ENCODE measurements at places on chromosomes 13 and 19. TPM values are rescaled to one million over a fixed set of nuclear protein-coding genes. Genes with fewer than 3 reads are reported as not detected.

The MISP gene
- not detected for total RNA-seq

DNA sequence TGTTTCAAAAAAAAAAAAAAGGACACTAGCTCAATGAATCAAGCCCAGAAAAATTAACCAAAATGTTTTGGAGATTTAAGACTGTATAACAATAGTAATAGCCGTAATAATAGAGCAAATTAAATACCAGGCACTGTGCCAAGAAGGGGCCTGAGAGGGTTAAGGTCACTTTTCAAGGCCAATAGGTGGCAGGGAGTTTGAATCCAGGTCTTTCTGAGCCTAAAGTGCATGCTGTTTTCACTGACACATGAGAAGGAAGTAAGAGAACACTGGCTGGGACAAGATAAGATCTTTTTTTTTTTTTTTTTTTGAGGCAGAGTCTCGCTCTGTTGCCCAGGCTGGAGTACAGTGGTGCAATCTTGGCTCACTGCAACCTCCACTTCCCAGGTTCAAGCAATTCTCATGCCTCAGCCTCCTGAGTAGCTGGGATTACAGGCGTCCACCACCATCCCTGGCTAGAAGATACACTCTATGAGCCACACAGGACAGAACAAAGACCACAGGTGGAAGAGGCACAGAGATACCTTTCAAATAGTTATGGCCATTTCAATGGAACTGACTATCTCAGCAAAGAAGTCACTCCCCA lies 7.7 kb downstream of the FFAR2 start:
- H3K27ac ChIP-seq = no peak overlapping the region
- H3K4me3 ChIP-seq = no peak overlapping the region
- H3K27me3 ChIP-seq = peaks cover 5% of the 10 kb centered on the region
- H3K4me1 ChIP-seq = peaks cover 48% of the 10 kb centered on the region
- DNase-seq = no peak
- H3K36me3 ChIP-seq = no peaks in the 10 kb centered on the region

The DHRS12 gene
- total RNA-seq = 3.1 TPM

GRCh38 chr19:35911173-35911572 lies 3.1 kb upstream of the TYROBP start:
- no peaks in the 10 kb centered on the region for H3K36me3 ChIP-seq
- no peak for DNase-seq
- H3K27me3 ChIP-seq = no peaks in the 10 kb centered on the region
- no peak overlapping the region for H3K4me3 ChIP-seq
